ENCODE measurements at places on chromosomes 13 and 19.
A peak's percentile ranks its signal among the peaks of the same experiment; 100 is the strongest.

DNA sequence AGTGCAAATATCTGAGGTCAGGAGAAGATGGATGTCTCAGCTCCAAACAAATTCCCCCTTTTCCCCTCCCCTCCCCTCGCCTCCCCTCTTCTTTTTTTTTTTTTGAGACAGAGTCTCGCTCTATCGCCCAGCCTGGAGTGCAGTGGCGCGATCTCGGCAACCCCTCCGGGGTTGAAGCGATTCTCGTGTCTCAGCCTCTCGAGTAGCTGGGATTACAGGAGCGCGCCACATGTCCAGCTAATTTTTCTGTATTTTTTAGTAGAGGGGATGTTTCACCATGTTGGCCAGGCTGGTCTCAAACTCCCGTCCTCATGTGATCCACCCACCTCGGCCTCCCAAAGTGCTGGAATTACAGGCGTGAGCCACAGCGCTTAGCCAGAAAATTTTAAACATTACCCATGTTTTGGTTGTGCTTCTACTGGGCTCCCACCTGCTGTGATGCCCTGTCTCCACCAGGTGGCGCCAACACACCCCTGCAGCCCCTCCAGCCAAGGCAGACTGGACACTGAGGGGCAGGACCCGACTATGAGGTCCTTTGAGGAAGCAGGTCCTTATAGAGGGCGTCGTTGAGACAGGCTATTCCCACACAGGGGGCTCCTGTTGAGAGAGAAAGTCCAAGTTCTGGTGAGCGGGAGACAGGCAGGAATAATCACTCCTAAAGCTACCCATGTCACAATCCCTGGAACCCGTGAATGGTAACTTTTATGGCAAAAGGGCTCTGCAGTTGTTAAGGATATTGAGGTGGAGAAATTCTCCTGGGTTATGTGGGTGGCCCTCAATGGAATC, 6.3 kb downstream of the ERICH4 start:
- peak; percentile 72 for DNase-seq

- DNase-seq, result no peak
Observed at GRCh38 chr13:31267126-31267784, 67.5 kb downstream of the B3GLCT start.

DNA sequence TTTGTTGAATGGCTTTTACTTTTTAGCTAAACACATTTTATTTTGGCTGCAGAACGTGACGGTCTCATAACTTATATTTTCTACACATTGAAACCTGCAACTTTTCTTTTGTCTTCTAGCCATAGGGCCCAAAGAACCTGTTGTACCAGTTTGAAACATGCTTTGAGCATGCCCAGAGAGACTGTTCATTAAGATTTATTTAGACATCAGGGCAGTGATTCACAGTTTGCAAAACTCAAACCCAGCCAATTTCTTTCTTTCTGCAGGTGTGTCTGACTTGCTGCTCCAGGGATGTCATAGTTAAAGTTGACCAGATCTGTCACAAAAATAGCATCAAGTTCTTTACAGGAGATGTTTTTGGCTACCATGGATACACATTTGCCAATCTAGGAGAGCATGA, 22.0 kb downstream of the SAE1 start:
- DNase-seq, result no peak

DNA sequence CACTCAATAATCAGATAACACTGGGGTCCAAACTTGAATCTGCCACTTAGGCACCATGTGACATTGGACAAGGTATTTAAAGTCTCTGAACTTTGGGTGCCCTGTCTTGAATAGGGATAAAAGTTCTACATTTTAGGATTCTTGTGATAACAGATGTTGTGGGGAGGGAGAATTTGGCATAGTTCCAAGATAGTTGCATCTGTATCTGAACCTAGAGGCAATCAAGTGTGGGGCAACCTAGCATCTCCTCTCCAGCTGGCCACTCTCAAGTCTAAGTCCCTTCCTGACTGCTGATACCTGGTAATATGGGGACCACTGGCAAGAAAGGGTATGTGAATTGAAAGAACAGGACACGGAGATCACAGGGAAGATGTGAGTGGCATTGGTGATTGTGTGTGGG, 256.1 kb downstream of the FOXO1 start:
- no peak for DNase-seq

- no peak for DNase-seq
Observed at GRCh38 chr13:62629618-62630017, 1214.0 kb upstream of the PCDH20 start.

- DNase-seq, result peak; percentile 90
Observed at GRCh38 chr13:40974460-40975407, 44.4 kb downstream of the ELF1 start.

- DNase-seq, result no peak
Observed at GRCh38 chr13:48728226-48728625, 74.5 kb downstream of the CYSLTR2 start.

- DNase-seq, result no peak
Observed at GRCh38 chr19:40303765-40304164, 18.6 kb upstream of the AKT2 start.

- DNase-seq, result no peak
Observed at GRCh38 chr19:46079576-46079975, 38.8 kb upstream of the IGFL4 start.

GRCh38 chr13:23349161-23349897, 84.2 kb downstream of the SACS start:
- no peak for DNase-seq

GRCh38 chr13:110887597-110888333, 27.1 kb downstream of the ANKRD10 start:
- no peak for DNase-seq

DNA sequence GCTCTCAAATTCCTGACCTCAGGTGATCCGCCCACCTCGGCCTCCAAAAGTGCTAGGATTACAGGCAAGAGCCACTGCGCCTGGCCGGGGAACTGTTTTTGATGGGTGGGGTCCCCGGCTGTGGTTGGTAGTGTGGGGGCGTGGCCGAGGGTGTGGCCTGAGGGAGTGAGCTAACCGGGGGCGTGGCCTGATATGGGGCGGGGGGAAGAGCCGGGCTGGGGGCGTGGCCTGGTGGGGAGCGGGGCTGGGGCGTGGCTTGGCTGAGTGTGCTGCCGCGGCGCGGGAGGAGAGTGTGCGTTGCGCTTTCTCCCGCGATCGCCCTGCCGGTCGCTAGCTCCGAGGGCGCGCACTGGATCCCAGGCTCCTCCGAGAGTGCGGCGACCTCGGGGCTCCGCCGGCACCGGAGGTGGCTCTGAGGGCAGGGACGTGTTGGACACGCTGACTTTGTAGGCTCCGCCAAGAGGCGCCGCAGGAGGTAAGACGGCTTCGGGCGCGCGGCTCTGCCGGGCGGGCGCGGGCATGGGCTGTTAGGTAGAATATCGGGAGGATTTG, at the start of gene SPATA13:
Gene SPATA13, plus strand, starts transcription at position 263 of the 552 bp plus-strand sequence. CDS start 62,210 bp downstream, outside the sequence.
- DNase-seq, result peak; percentile 90

DNA sequence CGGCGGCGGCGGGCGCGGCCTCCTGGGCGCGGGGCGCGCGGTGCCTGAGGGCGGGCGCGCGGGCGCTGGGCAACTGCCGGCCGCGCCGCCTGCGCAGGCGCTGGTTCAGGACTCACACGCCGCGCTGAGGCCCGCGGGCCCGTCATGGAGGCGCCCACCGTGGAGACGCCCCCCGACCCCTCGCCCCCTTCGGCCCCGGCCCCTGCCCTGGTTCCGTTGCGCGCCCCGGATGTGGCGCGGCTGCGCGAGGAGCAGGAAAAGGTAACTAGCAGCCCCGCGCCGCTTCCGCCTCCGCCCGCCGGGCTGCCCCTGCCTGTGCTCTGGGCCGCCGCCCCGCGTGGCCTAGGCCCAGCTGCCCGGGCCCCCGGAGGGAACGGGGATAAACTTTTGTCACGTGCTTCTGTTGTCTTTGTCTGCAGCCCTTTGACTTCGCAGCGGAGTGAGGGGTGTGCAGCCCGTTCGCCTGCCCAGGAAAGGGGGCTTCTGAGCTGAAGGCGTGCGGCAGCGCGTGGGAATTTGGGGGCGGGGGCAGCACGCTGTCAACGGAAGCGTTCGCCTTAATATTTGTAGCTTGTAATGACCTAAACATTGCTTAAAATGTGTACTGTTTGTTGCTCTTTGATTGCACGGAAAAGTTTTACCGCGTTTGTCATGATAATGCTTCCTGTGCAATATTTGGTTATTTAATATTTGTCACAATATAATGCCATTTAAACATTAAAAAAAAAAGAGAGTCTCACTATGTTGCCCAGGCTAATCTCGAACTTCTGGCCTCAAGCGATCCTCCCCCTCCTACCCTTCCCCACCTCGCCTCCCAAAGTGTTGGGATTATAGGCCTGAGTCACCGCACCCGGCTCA, 594 bp downstream of the URI1 start:
- peak; percentile 75 for DNase-seq

DNA sequence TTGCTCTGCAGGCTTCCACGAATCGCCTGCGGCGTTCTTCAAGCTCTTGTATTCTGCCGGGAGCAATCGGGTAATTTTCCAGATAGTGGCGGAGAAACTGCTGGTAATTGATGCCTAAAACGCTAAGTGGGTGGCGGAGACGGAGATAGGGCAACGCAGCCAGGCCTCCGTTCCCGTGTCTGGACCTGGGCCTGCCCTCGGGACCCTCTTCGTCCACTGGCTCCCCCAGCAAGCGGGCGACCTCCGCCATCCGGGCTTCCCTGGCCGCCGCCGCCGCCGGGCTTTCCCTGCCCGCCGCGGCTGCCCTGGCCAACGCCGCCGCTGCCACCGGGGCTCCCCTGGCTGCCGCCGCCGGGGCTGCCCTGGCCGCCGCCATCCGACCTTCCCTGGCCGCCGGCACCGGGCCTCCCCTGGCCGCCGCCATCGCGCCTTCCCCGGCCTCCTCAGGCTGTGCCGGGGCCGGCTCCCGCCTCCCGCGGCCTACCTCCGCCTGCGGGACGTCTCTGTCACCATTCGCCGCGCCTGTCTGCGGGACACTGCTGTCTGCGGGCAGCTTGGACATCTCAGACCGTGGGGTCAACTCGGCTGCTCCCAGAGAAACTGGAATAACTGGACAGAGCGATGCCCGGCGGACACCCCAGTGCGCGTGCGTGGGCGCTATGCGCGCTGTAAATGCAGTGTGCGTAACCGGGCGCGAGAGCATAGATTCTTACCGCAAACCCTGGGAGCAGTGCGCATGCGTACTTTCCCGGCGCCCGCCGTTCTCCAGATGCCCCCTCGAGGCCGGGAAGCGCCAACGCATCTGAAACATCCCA, at the start of gene EID2:
Gene EID2, minus strand, starts transcription at position 644 of the 815 bp plus-strand sequence. Its CDS starts 82 bp downstream, at position 562.
- peak; percentile 89 for DNase-seq

DNA sequence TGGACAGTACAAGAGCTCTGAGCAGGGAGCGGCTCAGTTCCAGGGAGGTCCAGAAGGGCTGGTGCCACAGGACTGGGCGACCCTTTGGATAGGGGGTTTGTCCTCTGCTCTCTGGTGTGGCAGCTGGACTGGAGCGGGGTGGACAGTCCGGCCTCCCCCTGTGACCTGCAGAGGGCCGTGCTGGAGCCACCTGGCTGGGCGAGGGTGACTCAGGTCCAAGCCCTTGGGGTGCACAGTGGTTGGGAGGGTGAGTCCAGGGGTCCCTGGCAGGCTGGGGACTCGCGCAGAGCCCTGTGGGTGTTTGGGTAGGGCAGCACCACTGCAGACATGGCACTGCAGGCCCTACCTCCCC, 7.2 kb downstream of the SSBP4 start:
- no peak for DNase-seq

DNA sequence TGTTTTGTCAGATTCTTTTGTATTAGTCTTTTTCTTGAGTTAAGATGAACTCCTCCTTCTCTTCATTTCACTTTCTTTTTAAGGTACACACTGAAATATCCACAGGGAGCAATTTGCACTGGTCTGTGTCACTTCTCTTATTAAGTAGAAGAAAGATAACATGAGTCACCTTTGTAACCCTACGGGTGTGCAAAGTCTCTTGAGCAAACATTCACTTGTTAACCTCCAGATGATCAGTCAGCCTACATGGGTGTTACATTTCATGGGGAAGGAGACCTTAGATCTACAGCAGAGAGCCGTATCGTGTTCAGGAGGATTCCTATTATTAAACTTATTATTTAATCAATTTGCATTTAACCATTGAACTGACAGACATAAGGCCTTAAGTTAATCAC, 5.1 kb downstream of the ZNF507 start:
- DNase-seq, result peak; percentile 24

DNA sequence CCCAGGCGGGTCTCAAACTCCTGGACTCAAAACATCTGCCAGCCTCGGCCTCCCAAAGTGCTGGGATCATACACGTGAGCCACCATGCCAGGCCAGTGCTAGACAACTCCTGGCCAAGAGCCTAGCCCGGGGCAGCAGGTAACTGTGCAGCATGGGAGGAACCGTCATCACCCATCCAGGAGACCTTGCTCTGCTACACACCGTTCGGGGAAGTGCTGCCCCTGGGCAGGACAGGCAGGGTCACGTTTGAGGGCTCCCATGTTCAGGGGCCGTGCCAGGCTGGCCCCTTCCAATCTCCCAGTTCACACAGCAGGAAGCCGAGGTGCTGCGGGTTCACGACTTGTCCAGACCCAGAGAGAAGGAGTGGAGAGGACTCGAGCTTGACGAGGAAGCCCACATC, 35.1 kb downstream of the NAXD start:
- DNase-seq, result no peak

DNA sequence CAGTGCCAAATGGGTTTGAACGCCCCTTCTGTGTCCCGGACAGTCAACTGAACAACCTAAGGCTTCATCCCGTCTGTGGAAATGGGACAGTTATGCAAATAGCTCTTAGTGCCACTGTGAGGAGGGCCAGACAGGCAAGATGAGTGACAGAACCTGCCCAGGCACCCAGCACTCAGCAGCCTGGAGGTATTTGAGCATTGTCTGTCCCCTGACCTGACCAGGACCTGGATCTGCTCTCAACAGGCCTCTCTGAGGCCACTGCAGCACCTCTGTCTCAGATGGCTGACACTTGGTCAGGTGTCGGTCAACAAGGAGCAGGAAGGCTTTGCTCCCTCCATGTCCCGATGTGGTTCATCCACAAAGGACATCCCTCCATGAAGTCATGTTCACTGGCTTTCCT, 67.9 kb downstream of the CCDC70 start:
- no peak for DNase-seq

DNA sequence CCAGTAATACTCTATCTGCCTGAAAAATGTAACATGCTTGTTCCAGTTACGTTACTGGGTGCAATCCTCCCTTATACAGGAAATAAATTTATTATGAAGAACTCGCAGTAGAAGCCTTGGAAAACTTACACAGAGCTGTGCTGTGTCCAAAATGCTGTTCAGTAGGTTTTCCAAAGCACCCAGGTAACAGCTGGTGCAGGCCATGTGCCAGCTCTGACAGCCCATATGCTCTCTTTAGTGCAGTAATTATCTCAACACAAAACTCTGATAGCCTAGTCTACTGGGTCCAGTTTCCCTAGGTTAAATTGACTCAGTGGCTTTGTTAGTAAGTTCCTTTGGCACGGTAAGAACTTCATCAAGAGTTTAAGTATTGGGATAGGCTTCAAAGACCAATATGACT, 120.7 kb upstream of the OBI1 start:
- DNase-seq, result no peak

GRCh38 chr13:90107661-90108060, 1239.8 kb upstream of the MIR17HG start:
- no peak for DNase-seq

All from NB4 (cell line).